ENCODE measurements at places on chromosomes 2 and 18.

DNA sequence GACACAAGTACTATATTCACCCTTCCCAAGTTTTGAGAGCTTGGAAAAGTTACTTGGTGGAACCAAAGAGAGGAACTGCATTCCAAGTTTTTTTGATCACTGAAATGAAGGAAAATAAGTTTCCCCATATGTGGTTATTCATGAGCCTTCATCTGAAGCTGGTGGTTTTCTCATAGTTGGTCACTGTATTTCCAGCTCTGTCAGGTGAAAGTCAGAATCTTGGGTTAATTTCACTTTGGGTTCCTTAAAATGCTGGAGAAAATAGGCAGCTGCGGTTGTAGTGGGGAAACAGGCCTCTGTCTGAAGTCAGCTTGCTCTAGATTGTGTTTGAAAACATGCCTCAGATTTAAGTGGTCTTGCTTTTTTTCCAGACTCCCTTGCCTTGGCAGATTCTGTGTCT lies 200.5 kb downstream of the HRH4 start:
- no peak for DNase-seq

- no peak for DNase-seq
Measured at GRCh38 chr2:139357972-139358371, 577.8 kb upstream of the NXPH2 start.

DNA sequence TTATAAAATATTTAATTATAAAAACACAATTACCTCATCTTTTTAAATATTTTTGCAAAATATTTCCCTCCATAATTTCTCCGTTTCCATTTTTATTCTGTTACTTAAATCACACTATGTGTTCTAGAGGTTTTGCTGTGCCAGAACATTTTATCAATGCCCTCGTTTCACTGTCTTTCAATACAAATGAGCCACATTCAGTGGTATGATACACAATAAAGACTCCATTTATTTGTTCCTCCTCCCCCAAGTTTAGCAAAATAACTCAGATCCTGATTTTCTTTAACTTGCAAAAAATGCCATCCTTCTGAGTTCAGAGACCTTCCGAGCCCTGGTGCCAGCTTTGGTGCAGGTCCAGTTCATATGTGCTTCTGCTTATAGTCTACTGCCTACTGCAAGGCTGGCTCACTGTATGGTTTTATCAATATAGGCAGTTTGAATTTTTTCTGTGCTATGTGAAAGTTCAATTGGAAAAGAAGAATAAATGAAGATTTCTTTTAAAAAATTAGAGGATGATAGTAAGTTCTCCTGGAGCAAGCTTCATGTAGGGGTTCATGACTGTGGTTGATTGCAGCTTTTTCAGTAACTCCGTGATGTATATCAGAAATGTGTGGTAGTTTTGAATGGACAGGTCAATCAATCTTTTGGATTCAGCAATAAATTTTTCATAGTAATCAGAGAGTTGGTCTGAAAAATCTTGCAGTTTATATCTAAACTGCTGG lies 42.5 kb downstream of the APOB start:
- no peak for DNase-seq

GRCh38 chr2:231568785-231569435 lies 23.8 kb upstream of the TEX44 start:
- DNase-seq: no peak

GRCh38 chr2:48445091-48445725 lies 84.7 kb upstream of the STON1 start:
- no peak for DNase-seq

DNA sequence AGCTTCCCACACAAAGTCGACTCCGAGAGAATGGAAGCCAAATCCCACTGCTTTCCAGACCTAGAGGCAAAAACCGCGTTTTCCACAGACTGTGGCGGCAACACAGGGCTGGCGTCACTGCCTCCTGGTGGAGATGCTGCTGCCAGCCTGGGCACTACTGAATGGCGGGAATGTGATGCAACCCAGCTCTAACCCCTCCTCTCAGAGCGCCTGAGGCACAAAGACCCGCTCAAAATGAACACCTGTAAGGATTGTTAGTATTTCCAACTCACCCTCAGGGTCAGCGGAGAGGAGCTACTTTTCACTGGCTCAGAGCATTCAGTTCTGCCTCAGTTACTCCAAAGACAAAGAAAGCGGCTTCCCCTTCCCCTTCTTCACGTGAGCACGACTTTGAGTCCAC lies 548.0 kb upstream of the SALL3 start:
- DNase-seq: no peak

DNA sequence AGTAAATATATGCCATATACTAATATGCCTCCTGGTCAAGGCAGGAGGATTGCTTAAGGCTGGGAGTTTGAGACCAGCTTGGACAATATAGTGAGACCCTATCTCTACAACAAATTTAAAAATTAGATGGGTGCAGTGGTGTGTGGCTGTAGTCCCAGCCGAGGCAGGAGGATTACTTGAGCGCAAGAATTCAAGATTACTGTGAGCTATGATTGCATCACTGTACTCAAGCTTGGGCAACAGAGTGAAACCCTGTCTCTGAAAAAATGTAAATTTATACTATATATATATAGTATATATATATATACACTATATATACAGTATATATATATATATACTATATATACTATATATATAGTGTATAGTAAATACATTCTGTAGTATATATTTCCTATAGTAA lies 30.0 kb upstream of the NPC1 start:
- no peak for DNase-seq

DNA sequence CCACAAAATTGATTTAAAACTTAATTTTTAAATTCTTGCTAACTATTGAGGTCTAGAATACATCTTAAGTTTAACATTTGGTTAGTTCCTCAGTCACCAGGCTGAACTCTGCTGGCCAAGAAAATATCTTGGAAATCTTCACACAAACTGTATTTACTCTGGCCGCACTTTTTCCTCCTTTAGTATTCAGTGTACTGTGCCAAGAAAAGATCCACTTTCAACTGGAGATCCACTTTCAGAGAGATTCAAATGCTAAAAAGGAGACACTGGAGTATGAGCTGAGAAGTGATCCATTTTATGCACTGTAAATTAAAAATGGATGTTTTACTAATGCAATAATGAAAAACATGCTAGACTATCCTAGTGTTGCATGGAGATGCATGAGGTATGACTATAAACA lies 98.1 kb downstream of the ANTXR1 start:
- no peak for DNase-seq

- DNase-seq: peak; percentile 68
Measured at GRCh38 chr2:73163483-73164367, 38.6 kb upstream of the NOTO start.

Measured in activated CD8-positive, alpha-beta memory T cell treated with anti-CD3 and anti-CD28 coated beads, Interleukin-2, amount 50 U/mL, for 4 hours (primary cell).